ENCODE measurements at places on chromosomes 2 and 18.

DNA sequence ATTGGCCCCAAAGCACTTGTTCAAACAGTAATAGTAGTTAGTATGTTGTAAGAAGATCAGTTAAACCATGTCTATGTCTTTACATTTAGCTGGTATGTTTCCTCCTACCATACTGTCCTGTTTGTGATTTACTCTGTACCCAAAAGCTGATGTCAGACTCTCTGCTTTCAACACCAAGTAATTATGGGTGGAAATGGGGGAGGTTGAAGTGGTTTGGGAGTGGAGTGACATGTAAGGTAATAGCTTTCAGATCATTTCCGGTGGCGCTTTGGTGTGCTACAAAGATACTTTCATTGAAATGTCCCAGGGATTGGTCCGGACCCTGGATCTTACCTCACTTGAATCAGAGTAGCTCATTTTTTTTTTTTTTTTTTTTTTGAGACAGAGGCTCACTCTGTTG is 39.7 kb upstream of the TGIF1 start:
- no peak for DNase-seq

GRCh38 chr2:239190361-239190760 is 210.5 kb downstream of the HDAC4 start:
- DNase-seq = no peak

DNA sequence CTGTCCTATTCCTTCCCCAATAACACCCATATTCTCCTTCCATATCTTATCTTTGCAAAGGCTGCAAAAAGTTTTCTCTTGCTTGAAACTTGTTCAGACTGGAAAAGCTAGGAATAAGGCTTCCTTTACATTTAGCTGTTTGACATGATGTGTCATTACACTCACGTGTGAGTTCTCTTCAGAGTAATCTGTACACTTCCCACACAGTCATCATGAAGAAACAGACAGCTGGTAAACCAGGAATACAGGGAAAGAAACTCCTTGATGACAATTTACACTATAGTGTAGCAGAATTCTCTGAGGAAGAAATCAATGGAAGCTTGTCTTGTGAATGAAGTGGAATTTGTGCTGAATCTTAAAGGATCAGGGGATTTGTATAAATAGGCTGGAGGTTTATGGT is 628.6 kb upstream of the CDH2 start:
- no peak for DNase-seq

DNA sequence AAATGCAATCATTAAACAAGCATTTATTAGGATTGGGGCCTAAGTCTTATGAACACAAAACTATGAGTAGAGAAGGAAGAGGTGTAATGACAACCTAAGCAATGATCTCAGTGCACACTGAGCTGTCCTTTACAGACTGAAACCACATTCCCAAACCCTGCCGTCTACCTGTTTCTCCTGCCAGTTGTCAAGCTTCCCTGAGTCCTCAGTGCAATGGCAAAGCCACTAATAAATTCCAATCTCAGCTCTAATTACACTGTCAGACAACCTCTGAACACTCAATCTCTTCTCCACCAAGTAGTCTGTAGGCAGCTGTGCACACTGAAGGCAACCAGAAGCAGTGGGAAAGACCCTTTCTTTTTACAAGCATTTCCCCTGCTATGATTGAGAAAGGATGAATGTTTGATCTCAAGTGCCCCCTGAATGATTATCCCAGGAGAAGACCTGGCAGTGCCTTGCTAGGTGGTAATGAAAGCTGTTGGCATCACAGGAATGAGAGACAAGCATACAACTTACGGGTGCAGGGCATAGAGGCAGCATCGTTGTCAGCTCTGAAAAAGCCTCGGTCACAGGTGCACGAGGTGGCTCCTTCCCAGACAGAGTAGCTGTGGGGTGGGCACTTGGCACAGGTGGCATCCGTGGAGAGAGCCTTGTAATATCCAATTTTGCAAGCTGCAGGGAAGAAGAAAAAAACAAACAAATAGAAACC is 71.4 kb downstream of the EPHA4 start:
- no peak for DNase-seq

DNA sequence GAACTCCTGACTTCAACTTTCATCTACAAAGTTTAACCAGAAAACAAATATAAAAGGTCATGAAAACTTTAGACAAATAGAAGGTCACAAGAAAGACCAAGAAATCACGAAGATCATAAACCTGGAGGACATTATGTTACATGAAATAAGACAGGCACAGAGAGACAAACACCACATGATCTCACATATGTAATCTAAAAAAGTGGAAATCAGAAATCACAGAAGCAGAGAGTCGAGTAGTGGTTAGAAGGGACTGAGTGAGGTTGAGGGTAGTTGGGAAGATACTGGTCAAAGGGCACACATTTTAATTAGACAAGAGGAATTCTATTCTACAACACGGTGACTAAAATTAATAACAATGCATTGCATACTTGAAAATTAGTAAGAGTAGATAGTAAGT is 1.4 kb downstream of the GCFC2 start:
- DNase-seq = no peak

GRCh38 chr2:231552752-231553151 is 22.5 kb upstream of the NMUR1 start:
- no peak for DNase-seq

DNA sequence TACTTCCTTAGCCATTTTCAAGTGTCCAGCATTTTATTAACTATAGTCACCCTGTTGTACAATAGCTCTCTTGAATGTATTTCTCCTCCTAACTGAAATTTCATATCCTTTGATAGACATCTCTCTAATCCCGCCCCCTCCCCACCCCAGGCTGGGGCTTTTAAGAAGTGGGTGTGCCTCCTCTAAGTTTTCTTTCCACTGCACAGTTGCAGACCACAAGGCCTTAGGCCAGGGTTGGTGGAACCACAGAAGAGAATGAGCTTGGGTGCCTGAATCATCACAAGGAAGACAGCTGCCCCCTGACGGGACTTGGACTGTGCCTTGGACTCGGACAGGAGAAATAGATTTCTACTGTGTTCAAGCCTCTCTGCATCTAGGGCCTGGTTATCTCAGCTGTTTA is 193.4 kb downstream of the HAUS1 start:
- DNase-seq = no peak

- no peak for DNase-seq
Observed at GRCh38 chr2:128690869-128691268, 372.2 kb upstream of the HS6ST1 start.

GRCh38 chr2:85669549-85669948 is 1.6 kb upstream of the SFTPB start:
- no peak for DNase-seq

- no peak for DNase-seq
Observed at GRCh38 chr2:151792589-151792988, 35.6 kb downstream of the ARL5A start.

- DNase-seq = peak; percentile 9
Observed at GRCh38 chr18:61731178-61731577, 161.6 kb downstream of the RNF152 start.

DNA sequence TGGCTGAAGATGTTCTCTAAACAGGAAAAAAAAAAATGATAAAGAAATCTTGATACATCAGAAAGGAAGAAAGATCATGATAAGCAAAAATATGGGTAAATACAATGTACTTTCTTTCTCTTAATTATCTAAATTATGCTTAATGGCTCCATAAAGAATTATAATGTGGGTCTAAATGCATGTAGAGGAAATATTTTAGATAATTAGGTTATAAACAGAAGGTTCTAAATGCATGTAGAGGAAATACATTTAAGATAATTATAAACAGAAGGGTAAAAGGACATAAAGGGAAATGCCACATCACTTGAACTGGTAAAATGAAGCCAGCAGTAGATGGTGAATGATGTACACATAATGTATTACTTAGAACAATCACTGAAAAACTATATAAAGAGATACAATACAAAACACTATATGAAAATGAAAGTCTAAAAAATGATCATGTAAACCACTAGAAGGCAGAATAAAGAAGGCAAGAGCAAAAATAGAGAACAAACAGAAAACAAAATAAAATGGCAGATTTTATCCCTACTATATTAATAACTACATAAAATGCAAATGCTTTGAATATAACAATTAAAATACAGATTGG is 308.4 kb upstream of the CDH2 start:
- DNase-seq = no peak

- no peak for DNase-seq
Observed at GRCh38 chr2:162938387-162938786, 99.8 kb upstream of the KCNH7 start.

GRCh38 chr2:167652401-167652800 is 595.0 kb downstream of the STK39 start:
- DNase-seq = no peak

DNA sequence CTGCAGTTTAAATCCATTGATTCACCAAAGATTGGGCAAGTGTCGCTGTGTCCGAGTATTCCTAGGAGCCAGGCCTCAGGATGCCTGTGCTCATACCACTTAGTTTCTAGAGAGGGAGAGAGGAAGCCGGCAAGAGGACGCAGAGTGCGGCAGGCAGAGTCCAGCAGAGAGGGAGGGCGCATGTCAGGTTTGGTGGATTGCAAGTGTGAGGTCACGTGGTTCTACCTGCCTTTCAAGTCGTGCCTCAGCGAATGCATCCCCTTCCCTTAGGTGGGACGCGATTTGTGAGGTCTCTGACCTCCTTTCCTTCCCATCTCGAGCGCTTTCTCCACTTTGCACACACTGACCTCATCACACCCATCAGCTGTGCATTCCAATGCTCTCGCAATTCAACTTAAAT is 188.1 kb downstream of the TMEM18 start:
- DNase-seq = no peak

DNA sequence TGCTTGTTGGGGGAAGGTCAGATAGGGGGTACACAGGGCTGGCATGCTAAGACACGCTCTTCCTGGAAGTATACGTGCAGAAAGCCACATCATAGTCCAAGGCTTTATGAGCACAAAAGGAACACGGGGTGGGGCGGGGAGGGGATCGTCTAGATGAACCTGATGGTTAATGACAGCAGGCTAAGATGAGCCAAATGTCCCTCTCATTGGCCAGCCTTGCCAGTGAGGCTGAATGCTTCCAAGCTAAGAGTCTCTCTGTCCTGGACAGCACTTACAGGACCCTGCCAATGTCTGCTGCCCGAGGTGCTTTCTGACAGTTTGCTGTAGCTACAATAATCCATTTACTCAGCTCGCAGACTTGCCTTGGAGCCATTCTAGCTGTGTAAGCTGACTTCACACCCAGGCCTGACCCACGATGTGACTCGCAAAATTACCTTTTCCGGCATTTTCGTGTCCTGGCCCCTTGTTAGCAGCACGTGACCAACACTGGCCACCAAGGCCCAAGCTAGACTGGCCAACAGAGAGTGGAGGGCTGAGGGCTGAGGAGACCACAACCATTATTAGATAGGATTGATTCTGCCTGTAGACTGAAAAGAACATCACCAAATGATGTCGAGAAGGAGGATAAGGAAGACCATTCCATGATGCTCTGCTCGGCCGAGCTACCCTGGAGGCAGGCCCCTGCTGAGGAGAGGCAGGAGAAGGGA is 84.2 kb downstream of the MALT1 start:
- no peak for DNase-seq

DNA sequence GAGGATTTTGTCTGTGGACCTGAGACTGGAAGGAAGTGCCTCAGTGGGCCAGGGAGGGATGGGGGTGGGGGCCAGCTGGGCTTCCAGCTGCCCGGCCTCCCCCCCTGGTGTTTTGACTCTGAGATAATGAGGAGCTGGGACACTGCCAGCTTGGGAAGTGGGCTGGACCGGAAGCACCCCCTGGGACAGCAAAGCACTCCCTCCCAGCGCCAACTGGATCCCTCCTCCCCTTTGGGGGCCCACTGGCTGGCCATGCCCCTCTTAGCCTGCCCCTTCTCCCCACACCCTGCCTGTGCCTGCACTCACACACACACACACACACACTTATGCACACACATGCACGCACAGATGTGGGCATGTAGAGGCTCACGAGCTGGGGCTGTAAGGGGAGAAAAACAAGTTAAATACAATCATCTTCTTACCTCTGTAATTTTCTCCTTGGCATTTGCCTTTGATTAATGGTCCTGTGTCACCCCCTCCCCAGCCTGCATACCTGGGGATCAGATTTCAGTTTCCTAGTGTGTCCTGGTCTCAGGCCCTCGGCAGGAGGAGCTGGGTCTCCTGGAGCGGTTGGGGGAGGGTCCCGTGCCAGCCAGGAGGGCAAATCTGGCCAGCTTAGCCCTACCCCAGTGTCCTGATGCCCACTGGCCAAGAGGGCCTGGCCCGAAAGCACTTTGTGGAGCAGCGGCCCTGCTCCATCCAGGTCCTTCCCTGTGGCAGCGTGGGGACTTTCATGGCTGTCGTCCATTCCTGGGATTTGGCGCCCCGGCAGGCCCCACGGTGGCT is 3.6 kb downstream of the ITM2C start:
- no peak for DNase-seq

DNA sequence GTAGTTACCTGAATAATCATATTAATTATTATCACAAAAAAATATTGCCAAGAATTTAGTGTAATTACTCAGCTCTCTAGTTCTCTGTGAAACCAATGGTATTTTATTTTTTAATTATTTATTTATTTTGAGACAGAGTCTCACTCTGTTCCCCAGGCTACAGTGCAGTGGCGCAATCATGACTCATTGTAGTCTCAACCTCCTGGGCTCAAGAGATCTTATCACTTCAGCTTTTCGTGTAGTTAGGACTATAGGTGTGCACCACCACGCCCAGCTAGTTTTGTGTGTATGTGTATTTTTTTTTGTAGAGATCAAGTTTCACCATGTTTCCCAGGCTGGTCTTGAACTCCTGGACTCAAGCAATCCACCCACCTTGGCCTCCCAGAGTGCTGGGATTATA is 440.4 kb upstream of the CDH20 start:
- DNase-seq = no peak

DNA sequence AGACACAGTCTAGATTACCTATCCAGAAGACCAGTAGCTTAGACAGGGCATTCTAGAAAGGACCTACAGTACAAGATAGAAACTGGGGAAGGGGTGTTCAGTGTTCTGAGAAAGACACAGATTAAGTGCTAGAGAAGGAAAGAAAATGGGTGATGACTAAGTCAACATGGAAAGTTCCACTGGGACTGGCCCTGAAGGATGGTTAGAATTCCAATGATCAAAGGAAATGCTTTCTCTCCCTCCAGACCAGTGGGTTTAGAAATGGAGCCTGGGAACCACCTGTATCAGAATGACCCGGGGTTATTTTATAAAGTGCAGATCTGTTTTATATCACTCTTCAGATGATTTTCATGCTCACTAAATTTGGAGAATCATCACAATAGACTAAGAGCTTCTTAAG is 5.8 kb upstream of the COLEC12 start:
- DNase-seq = no peak

- DNase-seq = no peak
Observed at GRCh38 chr2:165897726-165898125, 55.9 kb downstream of the TTC21B start.

GRCh38 chr2:188114014-188114413 is 177.7 kb upstream of the GULP1 start:
- no peak for DNase-seq

- no peak for DNase-seq
Observed at GRCh38 chr2:7683708-7684107, 766.5 kb downstream of the RNF144A start.

GRCh38 chr18:7458884-7459283 is 108.2 kb upstream of the PTPRM start:
- no peak for DNase-seq

DNA sequence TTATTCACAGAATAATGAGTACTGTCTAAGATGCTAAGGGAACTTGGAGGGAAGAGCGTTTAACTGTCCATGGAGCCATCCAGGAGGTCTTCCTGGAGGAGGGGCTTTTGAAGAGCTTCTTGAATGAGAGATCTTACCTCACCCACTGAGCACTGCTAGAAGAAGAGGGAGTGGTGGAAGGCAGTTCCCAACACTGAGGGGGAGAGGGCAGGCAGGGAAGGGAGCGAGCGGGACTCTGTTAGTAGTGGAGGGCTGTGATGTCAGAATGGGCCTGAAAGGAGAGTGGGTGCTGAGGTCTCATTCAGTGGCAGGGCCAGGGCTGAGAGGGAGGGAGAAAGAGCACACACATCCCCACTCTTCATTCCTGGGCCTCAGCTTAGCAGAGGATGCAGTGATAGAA is 65.0 kb downstream of the NCK2 start:
- no peak for DNase-seq

All from NCI-H1694 treated with DMSO at 0.1 percent for 48 hours (cell line).